Activated T-cell treated with anti-CD3 and anti-CD28 coated beads, Interleukin-2, amount 50 U/mL, for 48 hours (primary cell): ENCODE measurements at places on chromosomes 12 and 14.

DNA sequence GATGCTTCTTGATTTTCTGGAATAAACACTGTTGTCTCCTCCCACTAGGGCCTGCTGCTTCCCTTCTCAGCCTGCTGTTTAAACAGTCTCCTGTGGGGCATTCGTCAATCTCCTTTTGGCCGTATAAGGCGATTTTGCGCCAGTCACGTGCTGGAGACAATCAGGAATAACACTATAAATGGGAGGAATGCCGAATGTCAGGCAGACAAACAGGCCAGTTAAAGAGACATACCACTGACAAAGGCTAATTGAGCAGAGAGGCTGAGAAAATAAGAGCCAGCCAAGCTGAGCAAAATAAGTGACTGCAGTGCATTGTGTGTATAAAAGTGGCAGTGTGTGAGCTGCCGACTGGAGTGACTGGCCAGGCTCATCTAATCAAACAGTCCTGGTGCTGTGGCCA, 23.3 kb downstream of the DMAC2L start:
- DNase-seq, result no peak

DNA sequence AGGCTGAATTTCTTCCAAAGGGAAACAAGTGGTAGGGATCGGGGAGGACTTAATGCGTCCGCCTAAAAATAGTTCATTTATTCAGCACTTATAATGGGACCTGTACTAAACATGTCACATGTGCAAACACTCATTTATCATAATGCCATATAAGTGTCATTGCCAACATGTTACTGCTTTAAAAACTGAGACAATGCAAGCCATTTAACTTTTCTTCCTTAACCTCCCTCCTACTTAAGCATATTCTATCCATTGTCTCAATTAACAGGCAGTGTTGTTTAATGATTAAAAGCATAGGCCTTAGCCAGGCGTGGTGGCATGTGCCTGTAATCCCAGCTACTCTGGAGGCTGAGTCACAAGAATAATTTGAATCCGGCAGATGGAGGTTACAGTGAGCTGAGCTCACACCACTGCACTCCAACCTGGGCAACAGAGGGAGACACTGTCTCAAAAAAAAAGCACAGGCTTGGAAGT, 13.5 kb upstream of the SCFD1 start:
- DNase-seq, result no peak

DNA sequence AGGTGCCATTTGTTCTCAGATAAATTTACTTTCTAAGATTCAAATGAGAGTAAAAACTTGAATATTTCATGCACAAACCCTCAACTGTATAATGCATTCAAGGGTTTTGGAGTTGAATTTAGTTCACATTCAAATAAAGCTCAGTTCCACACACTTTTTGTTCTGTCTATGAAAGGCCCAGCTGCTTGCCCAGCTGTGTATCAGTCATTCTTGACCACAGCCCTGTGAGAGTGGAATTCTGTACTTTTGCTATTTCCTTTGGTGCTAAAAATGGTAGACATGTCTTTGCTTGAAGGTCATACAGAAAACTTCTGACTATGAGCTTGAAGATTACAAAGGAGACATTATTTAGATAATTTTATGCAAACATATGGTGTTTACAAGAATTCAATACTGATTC, 110.4 kb downstream of the KCNC2 start:
- DNase-seq, result no peak

DNA sequence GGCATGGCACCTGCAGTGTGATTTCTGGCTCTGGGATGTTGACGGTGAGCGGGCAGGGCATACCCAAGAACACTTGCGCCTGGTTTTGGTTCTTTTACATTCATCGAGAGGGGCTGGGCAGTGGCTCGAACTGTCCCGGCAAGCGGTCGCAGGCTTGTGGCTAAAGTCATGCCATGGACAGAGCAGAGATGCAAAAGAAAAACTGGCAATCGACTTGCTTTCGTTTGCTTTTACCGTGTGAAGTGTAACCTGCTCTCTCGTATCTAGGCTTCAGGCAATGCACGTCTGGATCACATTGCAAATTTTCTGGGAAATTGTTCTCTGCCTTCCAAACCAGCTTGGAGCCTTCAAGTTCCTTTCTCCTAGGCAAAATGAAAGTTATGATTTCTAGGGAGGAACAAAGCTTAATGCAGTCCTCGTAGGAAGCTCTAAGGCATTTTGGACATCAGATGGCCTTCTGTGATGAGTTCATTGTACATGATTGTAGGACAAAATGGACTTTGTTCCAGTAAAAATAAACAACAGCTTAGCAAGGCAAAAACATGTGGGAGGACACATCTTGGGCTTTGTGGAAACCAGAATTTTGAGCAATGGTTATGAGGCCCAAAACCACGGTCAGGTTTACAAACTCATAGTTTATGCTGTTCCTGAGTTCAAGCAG, 18.3 kb downstream of the ADGRD1 start:
- no peak for DNase-seq

- DNase-seq, result no peak
Observed at GRCh38 chr12:92665496-92665895, 37.3 kb upstream of the PLEKHG7 start.

- DNase-seq, result no peak
Observed at GRCh38 chr14:61736751-61737150, 25.5 kb upstream of the SNAPC1 start.

DNA sequence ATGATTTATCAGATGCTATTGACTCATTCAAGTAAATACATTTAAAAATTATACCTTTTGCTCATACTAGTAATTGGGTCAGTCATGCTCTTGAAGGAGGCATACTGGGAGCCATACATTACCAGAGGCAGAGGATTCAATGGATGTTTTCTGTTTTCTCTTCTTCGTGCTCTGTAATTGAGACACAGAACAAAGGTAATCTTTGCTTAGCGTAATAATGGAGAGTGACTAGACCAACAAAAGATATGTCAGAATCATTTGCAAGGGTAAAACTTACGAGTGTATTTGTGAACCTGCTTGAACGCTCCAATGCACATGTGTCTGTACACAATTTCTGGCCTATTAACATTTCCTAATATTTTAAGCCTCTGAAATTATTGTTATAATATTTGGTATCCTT, 296.4 kb downstream of the FOXG1 start:
- no peak for DNase-seq

GRCh38 chr12:18872770-18873169, 134.9 kb downstream of the CAPZA3 start:
- no peak for DNase-seq

DNA sequence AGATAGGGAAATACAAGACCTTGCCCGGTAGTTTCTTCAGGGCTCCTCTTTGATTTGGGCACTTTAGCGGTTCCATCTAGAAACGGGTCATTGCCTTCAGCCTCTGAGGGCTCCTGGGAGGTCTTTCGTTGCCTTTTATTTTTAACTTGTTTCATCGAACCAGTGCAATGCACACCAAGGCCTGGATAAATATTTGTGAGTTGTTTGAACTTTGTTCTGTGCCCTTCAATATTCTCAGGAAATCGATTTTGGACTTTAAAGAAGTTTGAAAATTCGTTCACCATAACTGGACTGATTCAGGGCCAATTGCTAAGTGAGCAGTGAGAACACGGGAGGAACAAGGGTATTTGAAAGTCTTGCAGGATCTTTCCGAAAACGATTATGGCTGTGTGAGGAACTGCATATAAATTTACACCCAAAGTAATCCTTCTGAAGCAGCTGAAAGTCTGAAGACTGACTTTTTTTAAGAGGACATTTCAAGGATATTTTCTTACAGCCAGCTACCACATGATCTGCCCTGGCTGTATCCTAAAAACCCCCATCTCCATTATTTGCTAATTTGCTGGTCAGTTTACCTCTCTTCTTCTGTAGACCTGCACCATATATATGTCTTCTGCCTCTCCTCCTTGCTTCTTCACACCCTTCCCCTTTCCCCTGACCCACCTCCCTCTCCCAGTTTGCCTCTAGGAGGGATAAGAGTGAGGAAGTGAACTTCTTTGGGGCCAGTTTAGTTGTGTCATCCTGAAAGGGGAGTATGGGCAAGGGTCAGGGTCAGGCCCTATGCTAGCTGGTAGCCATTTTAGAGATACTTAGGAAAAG, 8.0 kb downstream of the DUSP6 start:
- DNase-seq, result no peak

DNA sequence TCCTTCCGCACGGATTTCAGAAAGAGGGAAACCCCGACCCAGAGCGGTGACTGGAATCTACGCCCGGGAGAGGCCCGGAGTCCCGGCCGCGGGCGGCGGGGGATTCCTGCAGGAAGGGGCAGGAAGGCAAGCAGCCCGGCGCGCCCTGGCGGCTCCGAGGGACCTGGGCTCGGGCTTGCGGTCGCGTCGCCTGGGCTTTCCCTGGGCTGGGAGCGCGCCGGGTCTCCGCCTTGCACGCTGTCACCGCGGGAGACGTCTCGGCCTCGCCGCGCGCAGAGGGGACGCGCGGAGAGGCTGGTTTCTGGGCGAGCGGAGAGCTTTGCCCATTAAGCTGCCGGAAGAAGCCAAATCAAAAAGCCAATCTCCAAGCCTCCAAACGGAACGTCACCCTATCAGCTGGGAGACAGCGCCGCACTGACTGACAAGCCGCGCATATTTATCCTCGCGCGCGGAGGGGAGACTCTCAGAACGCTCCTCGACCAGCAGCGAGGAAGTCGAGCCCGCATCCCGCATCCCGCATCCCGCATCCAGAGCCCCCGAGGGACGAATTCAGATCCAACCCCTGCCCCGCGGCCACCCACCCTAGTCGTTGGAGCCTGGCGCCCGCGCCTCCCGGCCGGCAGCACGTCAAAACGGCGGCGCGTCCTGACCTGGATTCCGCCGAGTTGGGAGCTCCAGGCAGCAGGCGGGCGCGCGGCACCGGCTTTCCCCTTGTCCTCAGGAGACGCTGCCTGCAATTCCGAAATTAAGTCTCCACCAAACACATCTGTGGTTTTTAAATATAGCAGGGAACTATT, at the start of gene SLC8A3:
SLC8A3 (minus strand) TSS at position 293 of the 797 bp plus-strand sequence. CDS start 20,529 bp downstream, outside the sequence.
- DNase-seq, result peak; percentile 56

DNA sequence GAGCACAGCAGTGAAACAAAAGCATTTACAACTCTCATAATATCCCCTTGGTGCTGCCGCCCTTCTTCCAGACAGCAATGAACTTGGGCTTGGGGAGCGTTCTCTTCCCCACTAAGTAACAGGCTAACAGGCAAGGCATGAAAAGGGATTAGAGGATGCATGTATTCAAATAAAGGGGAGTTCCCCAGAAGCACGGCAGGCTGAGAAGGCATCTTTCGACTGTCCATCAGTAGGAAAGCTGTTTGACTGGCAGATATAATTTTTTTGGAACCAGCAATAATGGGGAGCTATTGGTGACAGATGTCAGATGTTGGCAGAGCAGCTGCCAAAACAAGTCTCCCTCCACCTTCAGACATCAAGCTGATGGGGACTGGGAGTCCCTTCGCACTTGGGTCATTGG, 9.2 kb upstream of the TIGAR start:
- DNase-seq, result no peak

- DNase-seq, result no peak
Observed at GRCh38 chr12:56229082-56229481, 769 bp upstream of the SLC39A5 start.

DNA sequence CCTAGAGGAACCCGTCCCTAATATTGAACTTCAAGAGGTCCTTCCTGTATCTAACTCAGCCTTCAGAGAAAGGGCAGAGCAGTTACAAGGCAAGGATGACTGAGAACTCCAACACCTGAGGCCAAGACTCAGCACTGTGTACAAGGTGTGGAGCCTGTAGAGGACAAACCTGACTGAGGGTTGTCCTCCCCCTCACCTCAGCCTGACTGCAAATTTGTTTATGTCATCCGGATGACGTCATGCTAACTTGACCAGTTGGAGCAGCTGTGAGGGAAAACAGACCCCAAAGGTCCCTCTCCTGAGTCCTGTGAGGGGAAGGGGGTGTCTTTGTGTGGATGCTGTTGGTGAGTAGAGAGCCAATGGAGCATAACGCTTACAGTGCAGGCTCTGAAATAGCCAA, 4.3 kb downstream of the CRACR2A start:
- peak; percentile 14 for DNase-seq

DNA sequence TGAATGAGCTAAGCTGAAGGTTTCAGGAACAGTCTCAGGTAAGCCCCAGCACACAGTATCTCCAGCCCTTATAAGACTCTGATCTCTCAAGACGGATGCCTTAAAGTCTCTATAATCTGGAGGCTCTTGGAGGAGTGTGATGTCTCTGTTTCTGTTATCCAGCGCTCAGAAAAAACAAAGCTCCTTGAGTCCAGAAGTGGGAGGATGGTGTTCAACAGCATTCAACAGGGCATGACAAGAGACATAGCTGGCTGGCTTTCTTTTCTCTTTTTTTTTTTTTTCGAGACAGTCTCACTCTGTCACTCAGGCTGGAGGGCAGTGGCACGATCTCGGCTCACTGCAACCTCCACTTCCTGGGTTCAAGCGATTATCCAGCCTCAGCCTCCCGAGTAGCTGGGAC, 31.6 kb upstream of the TESC start:
- DNase-seq, result no peak

GRCh38 chr12:30155001-30155730, 371.4 kb upstream of the TMTC1 start:
- no peak for DNase-seq

GRCh38 chr14:76541594-76542219, 165.8 kb downstream of the ESRRB start:
- no peak for DNase-seq

GRCh38 chr12:21757735-21758134, 16.8 kb downstream of the KCNJ8 start:
- DNase-seq, result no peak

GRCh38 chr12:19979584-19979983, 388.8 kb upstream of the PDE3A start:
- no peak for DNase-seq

DNA sequence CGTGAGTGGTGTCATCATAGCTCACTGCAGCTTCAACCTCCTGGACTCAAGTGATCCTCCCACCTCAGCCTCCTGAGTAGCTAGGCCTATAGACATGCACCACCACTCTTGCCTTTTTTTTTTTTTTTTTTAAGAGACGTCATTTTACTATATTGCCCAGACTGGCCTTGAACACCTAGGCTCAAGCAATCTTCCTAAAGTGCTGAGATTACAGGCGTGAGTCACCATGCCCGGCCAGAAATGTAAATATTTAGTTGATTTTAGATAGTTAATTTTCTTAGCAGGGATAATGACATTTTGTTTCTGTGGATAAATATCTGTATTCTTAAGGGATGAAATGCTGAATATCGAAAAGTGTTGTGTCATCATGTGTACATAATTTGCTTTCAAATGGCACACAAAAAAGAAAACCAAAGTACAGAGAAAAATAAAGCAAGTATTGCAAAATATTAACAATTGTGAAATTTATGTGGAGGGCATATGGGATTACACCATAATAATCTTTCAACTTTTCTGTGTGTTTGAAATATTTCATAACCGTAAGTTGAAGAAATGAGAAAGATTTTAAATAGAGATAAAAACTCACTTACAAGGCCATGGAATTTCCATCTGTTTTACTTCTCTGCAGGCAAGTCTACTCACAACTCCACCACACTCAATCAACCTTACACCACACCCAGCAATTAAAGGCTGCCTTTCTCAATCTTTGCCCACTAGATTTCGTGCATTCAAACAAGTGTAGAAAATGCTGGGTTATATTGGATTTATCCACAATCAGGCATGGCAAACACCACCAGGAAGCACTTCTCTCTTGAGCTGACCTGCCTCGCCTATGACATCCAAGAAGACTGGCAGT, 93.7 kb downstream of the SPTSSA start:
- no peak for DNase-seq
